ENCODE measurements at places on chromosomes 11 and 22.
A peak's percentile ranks its signal among the peaks of the same experiment; 100 is the strongest.

GRCh38 chr11:74464746-74465145 lies 2.6 kb downstream of the KCNE3 start:
- no peak for DNase-seq

- no peak for DNase-seq
Observed at GRCh38 chr11:134785660-134786284, 373.7 kb upstream of the B3GAT1 start.

DNA sequence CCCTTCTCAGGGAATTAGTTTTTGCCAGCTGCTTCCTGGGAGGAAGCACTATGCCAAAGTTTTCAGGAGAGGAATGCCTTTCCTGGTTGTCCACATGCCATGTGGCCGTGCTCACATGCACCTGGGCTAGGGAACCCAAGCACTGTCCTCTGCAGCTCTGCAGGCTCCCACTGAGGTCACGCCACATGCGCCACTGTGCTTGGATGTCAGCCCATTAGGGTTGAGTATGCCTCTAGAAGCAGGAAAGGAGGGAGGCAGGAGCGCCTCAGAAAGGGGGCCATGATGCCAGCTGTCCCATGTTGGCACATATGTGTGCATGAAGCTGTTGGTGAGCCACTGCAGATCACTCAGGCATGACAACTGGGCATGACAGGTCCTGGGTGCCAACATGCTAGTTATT lies 81.6 kb upstream of the SUSD2 start:
- DNase-seq: no peak

GRCh38 chr11:65356394-65356972 lies 1.9 kb downstream of the TIGD3 start:
- DNase-seq: no peak

- peak; percentile 31 for DNase-seq
Observed at GRCh38 chr22:20205964-20206708, 55.3 kb upstream of the CCDC188 start.

- no peak for DNase-seq
Observed at GRCh38 chr11:44985721-44986120, 35.0 kb upstream of the TP53I11 start.

DNA sequence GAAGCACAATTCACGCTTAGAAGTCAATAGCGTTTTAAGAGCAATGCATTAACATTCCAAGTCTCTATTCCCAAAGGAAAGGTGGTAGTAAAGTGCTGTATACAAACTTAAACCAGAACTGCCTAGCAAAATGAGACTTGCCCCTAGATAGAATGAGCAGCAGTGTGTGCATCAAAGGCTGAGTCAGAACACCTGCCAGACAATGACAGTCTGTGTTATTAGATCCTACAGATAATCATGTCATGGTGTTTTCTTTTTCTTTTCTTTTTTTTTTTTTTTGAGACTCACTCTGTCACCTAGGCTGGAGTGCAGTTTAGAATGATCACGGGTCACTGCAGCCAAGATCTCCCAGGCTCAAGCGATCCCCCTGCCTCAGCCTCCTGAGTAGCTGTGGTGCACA lies 1.6 kb downstream of the RTCB start:
- no peak for DNase-seq

DNA sequence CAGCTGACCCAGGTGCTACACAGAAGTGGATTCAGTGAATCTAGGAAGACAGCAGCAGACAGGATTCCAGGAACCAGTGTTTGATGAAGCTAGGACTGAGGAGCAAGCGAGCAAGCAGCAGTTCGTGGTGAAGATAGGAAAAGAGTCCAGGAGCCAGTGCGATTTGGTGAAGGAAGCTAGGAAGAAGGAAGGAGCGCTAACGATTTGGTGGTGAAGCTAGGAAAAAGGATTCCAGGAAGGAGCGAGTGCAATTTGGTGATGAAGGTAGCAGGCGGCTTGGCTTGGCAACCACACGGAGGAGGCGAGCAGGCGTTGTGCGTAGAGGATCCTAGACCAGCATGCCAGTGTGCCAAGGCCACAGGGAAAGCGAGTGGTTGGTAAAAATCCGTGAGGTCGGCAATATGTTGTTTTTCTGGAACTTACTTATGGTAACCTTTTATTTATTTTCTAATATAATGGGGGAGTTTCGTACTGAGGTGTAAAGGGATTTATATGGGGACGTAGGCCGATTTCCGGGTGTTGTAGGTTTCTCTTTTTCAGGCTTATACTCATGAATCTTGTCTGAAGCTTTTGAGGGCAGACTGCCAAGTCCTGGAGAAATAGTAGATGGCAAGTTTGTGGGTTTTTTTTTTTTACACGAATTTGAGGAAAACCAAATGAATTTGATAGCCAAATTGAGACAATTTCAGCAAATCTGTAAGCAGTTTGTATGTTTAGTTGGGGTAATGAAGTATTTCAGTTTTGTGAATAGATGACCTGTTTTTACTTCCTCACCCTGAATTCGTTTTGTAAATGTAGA lies 1.7 kb downstream of the MALAT1 start:
- DNase-seq: no peak

- DNase-seq: no peak
Observed at GRCh38 chr11:84686716-84687115, 940.4 kb downstream of the DLG2 start.

DNA sequence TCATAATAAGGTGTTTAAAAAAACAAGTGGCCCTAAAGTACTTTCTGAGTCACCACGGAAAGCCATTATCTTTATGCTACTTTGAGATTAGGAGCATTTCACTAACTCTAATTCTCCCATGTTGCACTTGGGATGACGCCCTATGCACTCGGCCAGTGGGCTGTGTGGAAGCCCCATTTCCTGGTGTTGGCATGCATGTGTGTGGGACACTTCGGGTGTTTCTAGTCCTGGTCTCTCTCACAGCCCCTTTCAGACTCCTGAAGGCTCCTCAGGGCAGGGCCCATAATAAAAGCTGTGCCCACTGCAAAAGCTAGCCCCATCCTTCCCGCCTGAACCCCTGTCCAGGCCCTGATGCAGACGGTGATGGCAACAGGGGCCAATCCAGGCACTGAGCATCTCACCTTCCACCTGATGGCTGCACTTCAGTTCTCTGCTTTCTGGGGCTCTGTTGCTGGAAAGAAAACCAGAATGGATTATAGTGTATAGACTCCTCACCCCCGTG lies 14.9 kb upstream of the FXYD2 start:
- no peak for DNase-seq
